ENCODE measurements at places on chromosomes 2 and 18.
A peak's percentile ranks its signal among the peaks of the same experiment; 100 is the strongest.

GRCh38 chr2:112885506-112885902 is 25.5 kb upstream of the IL37 start:
- DNase-seq: no peak

- no peak for DNase-seq
Observed at GRCh38 chr2:109675666-109676345, 61.6 kb downstream of the SOWAHC start.

- DNase-seq: no peak
Observed at GRCh38 chr2:225740086-225740485, 340.6 kb downstream of the NYAP2 start.

GRCh38 chr2:106800180-106800579 is 85.8 kb downstream of the ST6GAL2 start:
- no peak for DNase-seq

DNA sequence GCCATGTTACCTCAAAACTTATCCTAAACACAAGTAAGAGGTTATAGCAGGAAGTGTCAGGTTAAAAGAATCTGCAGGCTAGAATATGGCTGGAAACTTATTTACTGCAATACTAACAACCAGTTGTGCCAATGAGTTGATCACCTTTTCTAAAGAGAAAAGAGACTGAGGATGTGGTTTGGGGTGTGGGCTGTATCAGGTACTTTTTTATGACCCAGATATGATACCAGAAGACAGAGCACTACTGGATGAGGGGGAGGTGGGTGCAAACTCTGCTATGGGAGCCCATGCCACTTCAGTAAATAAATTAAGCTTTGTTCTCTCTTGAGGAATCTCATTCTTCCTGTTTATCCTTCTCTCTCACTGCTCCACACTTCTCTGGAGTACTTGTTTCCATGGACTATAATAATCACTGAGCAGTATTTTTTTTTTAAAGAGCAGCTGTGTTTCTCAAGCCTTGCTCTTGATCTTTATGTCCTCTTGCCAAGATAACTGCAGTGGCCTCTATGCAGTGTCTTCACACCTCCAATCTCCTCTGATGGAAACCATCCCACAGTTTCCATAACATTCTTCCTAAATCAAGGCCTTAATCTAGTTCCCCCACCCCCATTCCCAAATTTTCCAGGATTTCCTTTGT is 51.2 kb upstream of the NOSTRIN start:
- DNase-seq: no peak

DNA sequence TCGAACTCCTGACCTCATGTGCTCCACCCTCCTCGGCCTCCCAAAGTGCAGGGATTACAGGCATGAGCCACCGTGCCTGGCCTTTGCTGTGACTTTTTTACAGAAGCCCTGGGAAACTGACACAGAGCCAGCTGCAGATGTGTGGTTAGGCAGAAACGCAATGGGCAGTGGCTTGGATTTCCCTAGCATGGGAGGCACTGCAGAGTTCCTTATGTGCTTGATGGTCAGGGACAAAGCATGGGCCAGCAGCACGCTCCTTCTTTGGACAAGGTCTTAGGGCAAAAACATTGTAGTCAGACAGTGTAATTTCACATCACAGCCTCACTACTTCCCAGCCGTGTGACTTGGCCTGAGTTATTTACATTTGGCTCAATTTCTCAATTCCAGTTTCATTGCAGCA is 153.9 kb downstream of the RNF144A start:
- no peak for DNase-seq

DNA sequence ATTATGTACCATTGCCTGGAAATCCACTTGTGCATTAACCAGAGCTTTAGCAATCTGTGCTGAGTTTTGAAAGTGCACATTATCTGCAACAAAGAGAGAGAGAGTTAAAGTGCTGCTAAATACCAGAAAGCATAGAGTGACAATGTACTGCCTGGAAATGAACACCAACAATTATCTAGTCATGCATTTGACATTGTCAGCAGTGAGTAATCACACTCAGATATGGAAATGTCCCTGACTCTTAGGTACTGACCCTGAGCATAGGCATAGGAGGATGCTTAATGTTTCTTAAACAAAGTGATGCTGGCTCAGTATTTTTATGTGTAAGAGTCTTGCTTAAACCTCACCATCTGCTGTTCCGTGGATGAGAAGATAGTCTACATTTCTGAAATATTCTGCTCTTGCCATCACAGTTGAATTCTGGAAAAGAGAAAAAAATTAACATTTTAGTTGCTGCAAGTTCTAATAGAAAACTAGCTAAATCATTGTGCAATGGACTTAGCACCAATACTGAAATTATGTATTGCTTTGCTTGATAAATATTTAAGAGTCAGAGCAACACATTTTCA is 20.8 kb upstream of the GCG start:
- no peak for DNase-seq

- DNase-seq: no peak
Observed at GRCh38 chr18:36139245-36139644, 9.5 kb downstream of the ELP2 start.

- DNase-seq: peak; percentile 87
Observed at GRCh38 chr18:8948471-8949149, 153.9 kb upstream of the NDUFV2 start.

DNA sequence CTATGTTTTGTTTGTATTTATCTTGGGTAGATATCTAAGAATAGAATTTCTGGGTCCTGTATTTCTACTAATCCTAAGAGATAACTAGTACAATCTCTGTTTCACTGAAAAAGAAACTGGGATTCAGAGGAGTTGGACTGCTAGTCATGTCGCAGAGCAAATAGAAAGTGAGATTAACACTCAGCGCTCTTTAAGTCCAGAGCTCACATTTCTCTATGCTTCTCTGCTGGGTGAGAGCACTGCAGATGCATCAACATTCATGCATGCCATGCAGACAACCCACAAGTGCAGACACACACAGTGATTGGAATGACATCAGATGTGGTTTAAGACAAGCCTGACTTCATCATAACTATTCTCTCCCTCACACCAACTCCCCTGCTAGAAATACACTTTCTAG is 563.8 kb downstream of the TDRD15 start:
- no peak for DNase-seq

DNA sequence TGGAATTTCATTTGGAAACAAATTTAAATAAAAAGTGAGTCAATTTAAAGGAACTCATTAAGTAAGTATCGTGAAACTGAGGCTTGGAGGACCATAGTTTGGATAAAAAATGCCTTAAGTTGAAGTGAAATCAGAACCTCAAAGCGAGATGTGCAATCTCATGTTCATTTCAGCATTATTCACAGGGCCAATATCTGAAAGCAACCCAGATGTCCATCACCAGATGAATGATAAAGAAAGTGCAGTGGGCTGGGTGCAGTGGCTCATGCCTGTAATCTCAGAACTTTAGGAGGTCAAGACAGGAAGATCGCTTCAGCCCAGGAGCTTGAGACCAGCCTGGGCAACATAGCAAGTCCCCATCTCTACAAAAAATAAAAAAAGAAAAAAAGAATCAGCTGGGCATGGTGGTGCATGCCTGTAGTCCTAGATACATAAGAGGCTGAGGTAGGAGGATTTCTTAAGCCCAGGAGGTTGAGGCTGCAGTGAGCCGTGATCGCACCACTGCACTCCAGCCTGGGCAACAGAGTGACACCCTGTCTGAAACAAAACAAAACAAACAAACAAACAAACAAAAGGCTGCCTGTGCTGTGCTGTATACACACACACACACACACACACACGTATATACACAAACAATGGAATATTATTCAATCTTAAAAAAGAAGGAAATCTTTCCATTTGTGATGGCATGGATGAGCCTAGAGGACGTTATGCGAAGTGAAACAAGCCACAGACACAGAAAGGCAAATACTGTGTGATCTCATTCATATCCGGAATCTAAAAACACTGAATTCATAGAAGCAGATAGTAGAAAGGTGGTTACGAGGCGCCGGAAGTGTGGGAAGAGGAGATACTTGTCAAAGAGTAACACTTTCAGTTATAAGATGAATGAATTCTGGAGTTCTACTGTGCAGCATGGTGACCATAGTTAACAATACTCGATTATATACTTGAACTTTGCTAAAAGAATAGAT is 14.5 kb downstream of the SH3RF3 start:
- DNase-seq: no peak

DNA sequence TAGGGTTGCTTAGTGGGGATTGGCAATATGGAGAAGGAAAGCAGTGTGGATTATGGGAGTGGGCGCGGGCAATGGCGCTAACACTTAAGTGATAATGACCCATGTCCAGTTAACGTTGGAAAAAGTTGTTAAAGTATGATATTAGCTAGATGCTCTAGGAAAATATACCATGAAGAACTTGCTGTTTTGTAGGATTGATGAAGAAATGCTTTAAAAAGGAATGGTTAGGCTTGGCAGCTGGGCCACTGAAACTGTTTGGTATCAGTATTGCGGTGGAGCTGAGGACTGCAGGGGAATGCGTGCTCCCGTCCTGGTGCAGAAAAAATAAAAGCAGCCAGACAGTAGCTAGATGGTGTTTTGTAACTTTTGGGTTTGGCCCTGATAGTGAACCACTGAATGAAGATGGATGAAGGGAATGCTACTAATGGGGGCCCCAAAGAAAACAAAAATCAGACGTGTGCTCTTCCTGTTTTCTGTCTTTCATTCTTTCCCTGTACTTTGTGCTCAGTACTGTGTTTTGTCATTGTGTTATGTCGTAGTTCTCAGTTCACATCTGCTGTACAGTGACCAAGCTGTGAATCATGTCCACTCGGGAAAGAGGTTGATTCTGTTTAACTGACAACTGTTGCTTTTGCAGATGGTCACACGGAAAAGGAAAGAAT is 999 bp downstream of the INSIG2 start:
- DNase-seq: peak; percentile 69

DNA sequence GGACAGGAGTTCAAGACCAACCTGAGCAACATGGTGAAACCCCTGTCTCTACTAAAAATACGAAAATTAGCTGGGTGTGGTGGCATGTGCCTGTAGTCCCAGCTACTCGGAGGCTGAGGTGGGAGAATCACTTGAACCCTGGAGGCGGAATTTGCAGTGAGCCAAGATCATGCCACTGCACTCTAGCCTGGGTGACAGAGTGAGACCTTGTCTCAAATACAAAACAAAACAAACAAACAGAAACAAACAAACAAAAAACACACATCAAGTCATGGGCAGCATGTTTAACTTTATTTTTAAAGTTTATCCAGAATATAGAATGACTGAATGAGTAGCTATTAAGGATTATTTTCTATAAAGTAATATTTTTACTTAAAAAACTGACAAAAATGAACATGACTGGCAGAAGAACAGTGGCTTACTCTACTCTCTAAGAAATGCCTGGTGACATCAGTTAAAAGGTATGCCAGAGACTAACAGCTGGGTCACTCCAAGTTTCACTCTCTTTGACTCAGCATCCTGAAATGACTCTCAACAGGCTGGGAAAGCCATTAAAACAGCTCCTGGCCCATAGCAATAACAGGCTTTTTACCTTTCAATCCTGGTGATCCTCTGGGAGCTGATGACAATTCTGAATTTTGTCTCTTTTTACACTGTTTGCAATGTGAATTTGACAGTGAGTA is 281.6 kb upstream of the STON1 start:
- DNase-seq: peak; percentile 94

DNA sequence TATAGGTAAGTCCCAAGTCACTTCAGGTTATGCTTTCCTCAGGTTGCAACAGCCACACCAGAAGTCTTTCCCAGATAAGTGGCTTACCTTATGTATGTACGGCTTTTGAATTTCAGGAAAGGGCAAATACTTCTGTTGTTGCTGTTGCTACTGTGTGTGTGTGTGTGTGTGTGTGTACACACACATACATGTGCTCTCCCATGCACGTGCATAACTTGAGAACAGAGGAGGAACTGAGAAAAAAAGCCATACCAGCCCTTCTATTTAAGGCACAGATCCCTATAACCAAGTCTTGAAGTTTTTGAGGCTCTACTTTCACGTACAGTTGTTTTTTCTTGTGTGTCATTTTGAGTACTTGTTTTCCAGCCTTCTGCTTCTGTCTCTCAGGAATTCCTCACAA is 62.4 kb downstream of the WDPCP start:
- DNase-seq: no peak

DNA sequence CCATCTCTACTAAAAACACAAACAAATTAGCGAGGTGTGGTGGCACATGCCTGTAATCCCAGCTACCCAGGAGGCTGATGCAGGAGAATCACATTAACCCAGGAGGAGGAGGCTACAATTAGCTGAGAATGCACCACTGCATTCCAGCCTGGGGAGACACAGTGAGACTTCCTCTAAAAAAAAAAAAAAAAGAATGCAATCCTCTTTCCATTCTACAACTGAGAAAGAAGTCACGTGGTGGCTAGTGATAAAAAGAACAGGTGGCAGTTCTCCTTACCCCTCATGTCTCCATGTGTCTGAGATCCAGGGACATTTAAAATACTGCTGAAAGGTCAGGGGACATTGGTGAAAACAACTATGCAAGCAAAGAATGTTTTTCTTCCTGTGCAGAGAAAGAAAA is 24.4 kb upstream of the GPR39 start:
- DNase-seq: no peak

DNA sequence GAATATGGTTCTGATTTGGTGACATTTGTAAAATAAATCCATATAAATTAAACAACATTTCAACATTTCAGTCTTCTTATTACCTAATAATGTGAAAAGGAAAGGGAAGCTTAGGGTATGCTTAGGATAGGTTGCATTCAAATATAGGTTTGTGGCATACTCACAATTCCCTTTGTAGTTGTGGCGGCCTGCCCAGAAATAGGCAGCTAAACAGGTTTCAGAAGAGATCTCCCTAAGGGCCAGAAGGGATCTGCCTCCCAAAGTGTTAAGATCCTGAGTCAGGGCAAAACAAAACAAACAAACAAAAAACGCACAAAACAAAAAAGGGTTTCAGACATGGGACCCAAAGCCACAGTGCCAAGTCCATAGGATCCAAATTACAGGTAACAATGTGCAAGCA is 41.4 kb upstream of the TCF7L1 start:
- peak; percentile 49 for DNase-seq

GRCh38 chr2:64586883-64587481 is 62.9 kb downstream of the AFTPH start:
- peak; percentile 64 for DNase-seq
